ENCODE measurements at places on chromosomes 6 and 20.

GRCh38 chr20:33477386-33478234, 12.3 kb upstream of the CBFA2T2 start:
- DNase-seq = no peak

DNA sequence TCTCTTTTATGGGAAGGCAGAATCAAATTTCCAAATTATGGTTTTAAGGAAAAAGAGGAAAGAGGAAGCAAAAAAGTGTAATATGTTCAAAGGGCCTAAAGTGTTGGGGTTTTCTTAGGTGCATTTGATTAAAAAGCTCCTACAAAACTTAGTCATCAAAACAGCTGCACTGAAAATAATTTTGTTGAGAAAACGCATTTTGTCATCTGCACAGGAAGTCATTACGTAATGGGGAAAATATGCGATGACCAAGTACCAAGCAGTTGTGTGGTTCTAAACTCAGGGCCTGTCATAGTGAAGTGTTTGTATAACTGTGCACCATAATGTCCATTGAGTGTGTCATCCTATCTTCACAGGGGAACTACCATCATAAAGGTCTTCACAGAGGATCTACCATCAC, 15.6 kb downstream of the HAO1 start:
- DNase-seq = no peak

DNA sequence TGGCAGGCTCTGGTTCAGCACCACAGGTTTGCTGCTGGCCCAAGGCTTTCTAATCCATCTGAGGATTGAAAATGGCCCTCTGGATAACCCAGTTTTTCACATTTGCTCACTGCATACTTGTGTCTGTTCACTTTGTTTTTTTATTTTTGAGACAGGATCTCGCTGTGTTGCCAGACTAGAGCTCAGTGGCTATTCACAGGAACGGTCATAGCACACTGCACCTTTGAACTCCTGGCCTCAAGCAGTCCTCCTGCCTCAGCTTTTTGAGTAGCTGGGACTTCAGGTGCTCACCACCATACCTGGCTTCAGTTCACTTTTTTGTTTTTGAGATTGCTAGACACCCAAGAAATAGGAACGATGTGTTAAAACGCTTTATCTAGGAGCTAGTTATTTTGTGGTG, 57.9 kb downstream of the ITCH start:
- no peak for DNase-seq

DNA sequence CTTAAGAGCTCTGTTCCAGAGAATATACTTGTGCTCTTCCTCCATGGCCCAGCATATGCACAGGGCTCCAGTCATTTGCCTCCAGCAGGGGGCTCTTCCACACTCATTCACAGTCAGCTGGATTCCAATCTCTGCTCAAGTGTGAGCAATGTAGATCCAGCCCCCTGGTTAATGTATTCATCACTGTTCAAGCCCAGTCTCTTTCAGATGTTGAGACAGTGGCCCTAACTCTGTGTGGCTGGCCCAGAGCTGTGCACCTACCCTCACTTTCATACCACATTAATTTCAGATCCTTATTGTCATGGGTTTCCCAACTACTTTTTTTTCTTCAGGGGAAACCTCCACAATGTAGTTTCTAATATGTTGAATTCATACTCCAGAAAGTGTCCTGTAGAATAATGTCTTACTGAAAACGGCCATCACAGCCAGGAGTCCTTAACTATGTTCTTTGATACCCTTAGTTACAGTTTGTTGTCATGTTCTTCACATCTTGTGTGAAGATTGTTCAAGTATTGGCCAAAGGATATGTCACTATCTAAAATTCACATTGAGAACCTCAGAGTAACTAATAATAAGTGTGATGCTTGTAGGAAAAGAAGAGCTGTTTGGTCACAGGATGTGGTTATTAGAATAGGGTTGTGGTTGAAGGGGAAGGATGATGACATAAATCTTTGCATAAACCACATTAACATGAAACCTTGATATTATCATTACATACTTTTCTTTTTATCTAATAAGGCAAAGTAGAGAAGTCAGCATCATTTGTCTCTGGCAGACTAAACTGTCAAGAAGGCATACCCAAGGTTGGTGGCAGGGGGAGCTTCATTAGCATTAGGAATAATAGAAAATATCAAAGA, 14.4 kb upstream of the HLA-DQA1 start:
- peak; percentile 56 for DNase-seq

DNA sequence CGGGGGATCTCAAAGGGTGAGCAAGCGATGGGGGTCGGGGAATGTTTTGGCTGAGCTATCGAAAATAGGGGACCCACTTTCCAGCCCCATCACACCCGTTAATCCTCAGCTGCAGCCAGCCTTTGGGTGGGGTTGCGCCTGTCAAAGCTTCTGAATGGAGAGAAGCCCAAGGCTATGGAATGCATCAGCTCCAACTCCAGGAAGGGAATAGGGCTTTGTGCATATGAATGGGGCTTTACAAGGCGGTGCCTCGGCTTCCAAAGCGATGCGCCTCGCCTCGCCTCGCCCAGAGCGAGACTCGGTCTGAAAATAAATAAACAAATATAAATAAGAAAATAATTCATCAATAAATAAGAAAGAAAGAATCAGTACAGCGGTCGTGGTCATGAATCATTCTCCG, 751.4 kb upstream of the DEFB115 start:
- DNase-seq = no peak

- no peak for DNase-seq
These were observed 73.7 kb downstream of the DTNBP1 start for GRCh38 chr6:15588971-15589634.

- DNase-seq = no peak
These were observed 365.1 kb downstream of the ZFAND3 start for GRCh38 chr6:38184585-38185080.

- DNase-seq = no peak
These were observed 115.6 kb upstream of the FERMT1 start for GRCh38 chr20:6238421-6238820.

- no peak for DNase-seq
These were observed 140.9 kb downstream of the ANKRD60 start for GRCh38 chr20:58087562-58087858.

- DNase-seq = peak; percentile 83
These were observed 96.4 kb downstream of the BANF2 start for GRCh38 chr20:17796091-17796563.

- DNase-seq = no peak
These were observed 123.4 kb downstream of the CEBPB start for GRCh38 chr20:50313827-50314677.

DNA sequence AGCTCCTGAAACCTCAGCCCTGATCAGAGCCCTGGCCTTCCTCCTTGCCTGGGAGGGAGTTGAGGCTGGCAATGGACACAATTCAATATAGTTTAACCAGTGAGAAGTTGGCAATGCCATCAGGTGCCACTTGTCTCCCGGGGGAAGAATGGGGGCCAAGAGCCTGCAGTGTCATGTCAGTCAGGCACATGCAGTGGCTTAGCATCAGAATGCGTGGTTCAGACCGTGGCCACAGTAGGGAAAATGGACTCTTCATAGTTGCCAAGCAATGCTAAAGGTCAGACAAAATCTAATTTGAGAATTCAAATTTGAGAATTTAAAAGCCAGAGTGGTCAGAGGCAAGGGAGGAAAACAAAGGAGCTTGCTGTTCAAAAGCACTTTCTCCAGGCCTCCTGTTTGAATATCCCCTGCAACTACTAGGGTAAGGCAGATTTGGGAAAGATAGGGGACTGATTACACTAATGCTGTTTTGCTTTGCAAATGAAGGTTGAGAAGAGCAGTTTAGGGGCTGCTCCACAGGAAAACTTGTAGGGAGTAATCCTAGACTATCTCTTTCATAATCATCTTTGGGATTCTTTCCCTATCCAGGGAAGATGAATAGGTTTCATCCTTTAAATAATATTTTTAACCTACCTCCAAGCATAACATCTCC, 33.1 kb upstream of the CLIC5 start:
- DNase-seq = no peak

DNA sequence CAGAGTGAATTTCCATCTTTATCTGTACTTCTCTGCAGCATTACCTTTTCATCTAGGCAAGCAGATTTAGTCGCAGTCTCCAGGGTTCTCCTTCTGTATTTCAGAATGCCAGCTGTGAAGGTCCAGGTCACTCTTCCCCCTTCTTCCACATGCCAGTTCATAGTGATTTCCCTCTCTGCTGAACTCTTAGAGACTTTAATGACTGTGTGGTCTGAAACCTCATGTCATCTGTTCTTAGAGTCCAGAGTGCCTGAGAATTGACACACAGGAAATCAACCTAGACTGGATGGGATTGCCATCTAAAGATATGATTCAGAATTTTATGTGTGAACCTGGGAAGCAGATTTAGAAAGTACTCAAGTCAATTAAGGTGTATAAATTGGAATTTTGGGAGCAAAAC, 248.1 kb downstream of the TPBG start:
- DNase-seq = no peak

GRCh38 chr20:63064745-63065711, 58.3 kb upstream of the BHLHE23 start:
- DNase-seq = no peak

GRCh38 chr6:50995036-50995435, 176.4 kb downstream of the TFAP2B start:
- DNase-seq = no peak

- no peak for DNase-seq
These were observed 15.9 kb downstream of the BCAS1 start for GRCh38 chr20:54054516-54054915.

All from right cardiac atrium (tissue), 5 donors.